ENCODE measurements at places on chromosomes 4 and X.

DNA sequence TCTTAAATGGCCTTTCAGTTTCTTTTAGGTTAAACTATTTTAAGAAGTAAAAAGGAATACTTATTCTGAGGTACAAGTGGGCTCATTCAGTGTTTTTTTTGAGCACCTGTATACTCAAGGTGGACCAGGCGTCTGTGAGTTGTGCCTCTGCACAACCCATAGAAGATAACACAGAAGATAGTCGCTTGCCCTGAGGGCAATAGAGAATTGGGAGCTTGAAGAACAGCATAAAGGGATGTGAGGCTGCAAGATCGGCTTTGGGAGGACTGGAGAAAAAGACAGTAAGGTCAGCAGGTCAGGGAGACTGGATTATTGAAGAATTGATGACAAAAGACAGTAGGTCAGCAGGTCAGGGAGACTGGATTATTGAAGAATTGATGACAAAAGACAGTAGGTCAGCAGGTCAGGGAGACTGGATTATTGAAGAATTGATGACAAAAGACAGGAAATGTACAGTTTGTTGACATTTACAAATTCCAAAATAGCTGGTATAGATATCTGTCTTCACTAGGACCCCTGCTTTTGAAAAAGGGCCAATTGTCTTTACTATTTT lies 3.1 kb downstream of the CPE start:
- DNase-seq = no peak

GRCh38 chr4:124890522-124890921 lies 178.0 kb upstream of the ANKRD50 start:
- no peak for DNase-seq

GRCh38 chr4:100936661-100937375 lies 410.5 kb downstream of the PPP3CA start:
- DNase-seq = no peak

- DNase-seq = no peak
Observed at GRCh38 chr4:61200187-61200915, at the start of gene ADGRL3. Gene ADGRL3, plus strand, starts transcription at chr4:61200326.

- peak; percentile 9 for DNase-seq
Observed at GRCh38 chrX:32530802-32531403, 680.4 kb downstream of the DMD start.

- DNase-seq = peak; percentile 25
Observed at GRCh38 chr4:151417766-151418376, 8.9 kb downstream of the FHIP1A start.

- DNase-seq = peak; percentile 47
Observed at GRCh38 chr4:159606835-159607234, 504.0 kb downstream of the RAPGEF2 start.

DNA sequence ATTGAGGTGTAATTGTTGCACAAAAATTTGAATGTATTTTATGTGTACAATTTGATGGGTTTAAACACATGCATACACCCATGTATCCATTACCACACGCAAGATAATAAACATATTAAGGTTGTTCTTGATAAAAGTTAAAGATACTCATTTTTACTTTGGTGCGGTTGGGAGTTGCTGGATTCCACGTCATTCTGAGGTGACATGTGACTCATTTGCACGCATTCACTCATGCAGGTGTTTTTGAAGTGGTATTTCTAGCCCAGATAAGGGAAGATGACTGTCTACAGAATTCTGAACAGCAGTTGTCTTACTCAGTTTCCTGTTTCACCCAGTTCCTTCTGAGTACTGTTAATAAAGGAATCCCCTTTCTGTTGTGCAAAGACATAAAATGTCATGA lies 142.0 kb downstream of the RTL3 start:
- no peak for DNase-seq

DNA sequence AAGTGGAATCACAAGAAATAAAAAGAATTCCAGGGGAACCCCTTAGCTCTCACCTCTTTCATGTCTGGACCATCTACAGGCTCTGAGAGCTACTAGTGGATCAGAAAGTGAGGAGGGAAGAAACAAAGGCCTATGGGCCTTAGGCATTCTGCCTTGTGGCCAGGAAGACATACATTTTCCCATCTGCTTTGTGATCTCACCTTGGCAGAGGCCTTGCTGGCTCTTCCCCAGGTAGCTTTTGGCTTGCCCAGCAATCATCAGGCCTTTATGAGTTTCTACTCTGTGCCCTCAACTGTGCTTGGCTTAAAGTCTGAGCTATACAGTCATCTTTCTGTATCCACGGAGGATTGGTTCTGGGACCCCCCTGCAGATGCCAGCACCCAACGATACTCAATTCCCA lies 28.3 kb upstream of the CD99L2 start:
- DNase-seq = no peak

GRCh38 chrX:40290517-40290916 lies 192.8 kb upstream of the BCOR start:
- no peak for DNase-seq

GRCh38 chrX:133254666-133255065 lies 36.5 kb upstream of the TFDP3 start:
- DNase-seq = peak; percentile 18

- no peak for DNase-seq
Observed at GRCh38 chrX:118615141-118615540, 112.3 kb upstream of the IL13RA1 start.

DNA sequence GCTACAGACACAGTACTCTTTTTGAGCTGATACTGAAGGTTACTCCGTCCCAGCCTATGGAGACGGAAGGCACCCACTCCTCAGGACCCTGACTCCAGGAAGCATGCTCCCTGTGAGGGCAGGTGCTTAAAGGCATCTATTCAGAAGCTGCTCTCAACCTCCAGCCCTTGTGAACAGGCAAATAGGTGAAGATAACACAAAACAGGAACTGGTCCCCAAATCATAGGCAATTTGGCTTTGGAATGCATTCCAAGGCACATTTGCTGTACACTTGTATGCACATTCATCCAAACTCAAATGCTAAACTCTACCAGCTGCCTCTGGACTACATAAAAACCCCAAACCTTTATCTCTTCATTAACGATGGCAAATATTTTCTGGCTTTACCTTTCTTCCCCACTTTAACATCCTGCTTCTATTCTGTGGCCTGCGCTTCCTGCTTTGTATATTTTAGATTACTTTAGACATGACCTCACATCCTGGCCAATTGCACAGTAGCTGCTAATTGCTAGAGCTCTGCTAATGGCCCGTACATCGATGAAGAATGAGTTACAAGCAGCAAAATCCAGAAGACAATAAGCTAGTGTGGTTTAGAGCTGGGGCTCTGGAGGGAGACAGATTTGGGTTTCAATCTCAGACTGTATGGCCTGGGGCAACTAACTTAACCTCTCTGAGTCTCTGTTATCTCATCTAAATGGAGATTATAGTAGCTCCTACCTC lies 3.2 kb downstream of the SEL1L3 start:
- no peak for DNase-seq

DNA sequence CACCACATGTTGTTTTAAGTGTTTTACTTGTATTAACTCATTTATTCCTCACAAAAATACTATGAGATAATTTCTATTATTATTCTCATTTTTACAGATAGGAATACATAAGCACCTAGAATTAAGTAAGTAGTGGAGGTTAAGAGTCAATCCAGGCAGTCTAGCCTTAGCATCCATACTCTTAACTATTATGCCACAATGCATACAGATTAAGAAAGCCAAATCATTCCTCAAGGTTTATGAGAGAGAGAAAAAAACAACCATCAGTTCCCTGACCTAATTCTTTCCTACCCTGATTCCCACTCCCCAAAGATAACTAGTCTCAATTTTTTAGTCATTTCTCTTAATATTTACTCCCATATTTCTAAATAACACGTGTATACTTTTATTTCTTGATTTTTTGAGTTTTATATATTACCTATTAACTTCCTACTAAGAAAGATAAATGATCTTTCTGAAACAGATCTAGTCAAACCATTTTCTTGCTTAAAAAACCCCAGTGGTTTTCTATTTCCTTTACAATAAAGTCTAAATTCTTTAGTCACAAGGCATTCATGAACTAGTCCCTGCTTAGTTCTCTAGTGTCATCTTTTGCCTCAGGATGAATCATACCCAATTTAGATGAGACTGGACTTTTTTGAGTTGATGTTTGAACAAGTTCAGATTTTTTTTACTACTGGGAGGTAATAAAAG lies 16.0 kb downstream of the UBA6 start:
- DNase-seq = peak; percentile 4

DNA sequence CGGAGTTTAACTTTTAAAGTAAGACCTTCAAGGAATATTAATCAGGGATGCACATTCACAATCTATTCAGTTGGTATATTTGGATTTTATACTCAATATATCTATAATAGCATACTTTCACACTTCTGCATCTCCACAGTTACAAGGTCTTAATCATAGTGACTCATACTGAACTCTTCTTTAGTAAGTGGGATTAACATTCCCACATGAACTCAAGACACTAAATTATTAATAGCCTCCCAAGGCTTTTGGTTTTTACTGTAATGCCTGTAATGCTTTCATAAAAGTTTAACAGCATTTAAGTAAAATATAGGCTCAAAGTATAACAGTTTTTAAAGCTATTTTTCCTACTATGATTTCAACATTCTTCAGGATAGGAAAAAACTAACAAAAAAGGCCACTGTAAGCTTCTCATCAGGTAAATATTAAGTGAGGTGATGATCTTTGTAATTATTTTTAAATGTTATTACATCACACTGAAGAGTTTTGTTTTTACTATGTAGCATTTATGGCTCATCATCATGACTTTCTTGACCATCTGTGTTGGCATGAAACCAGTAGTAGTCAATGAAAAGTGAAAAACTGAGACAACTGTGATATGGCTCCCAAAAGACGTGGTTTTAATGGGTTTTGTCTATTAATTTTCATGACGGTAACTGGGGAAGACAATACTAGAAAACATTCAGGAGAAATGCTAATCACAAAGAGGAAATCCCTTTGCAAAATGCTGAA lies 91.5 kb upstream of the GALNT7 start:
- DNase-seq = peak; percentile 53

GRCh38 chrX:136671006-136671610 lies 23.1 kb downstream of the CD40LG start:
- no peak for DNase-seq

DNA sequence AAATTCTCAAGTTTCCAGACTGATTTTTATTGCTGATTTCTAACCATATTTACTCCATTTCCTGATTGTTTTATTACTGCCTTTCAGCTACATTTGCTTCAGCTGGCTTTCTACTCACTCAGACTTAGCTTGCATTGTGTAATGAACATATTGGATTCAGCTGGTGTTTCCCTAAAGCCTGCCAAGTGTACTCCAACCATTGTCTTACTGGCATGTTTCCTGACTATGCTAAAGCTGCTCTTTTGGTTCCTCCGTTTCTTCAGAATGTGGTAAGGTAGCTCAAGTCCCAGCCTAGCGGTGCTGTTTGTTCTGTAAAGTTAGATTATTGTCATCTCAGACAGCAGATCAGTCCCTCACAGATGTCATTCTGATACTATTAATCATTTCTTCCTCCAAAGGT lies 53.1 kb upstream of the GLRA2 start:
- no peak for DNase-seq

GRCh38 chrX:120485315-120485637 lies 16.2 kb upstream of the LAMP2 start:
- DNase-seq = no peak

- no peak for DNase-seq
Observed at GRCh38 chr4:4854649-4855295, 4.7 kb upstream of the MSX1 start.

DNA sequence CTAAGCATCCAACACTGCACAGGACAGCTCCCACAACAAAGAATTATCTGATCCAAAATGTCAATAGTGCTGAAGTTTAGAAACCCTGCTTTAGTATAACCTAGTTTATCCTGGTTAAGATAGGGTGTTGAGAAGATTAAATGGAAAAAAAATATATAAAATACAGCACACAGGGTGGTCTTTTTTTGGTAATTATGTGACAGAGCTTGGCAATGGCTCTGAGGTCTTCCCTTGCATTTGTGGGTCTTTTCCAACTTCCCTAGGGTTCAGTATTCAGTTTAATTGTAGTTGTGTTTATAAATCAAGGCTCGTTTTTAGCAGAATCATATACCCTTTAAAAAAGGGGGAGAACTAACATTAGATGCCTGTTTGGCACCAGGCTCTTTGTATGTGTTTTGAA lies 36.6 kb downstream of the REPS2 start:
- DNase-seq = no peak

DNA sequence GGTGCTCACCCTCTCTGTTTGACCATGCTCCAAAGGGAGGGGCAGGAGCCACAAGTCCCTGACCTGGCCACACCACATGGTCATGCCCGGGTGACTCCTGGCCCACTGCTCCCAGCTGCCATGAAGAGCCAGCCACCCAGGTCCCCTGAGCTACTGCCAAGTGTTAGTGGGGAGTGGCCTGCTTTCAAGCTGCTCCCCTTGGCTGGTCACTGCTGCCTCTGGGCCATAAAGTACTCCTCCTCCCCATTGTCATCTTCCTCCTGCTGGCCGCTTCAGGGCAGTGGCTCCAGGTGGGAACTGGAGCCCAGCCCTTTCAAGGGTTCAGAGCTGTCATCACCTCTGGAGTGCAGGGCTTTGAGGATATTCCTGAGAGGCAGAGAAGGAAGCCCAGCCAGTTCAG lies 27.3 kb upstream of the RBBP7 start:
- no peak for DNase-seq

- no peak for DNase-seq
Observed at GRCh38 chr4:182695842-182696241, 221.3 kb downstream of the DCTD start.

- no peak for DNase-seq
Observed at GRCh38 chr4:88734403-88734949, 36.8 kb upstream of the NAP1L5 start.

GRCh38 chr4:109406337-109406931 lies 27.2 kb upstream of the SEC24B start:
- DNase-seq = peak; percentile 39

- DNase-seq = no peak
Observed at GRCh38 chr4:149988087-149988410, 90.2 kb upstream of the DCLK2 start.

GRCh38 chrX:17459661-17460060 lies 84.7 kb downstream of the NHS start:
- peak; percentile 35 for DNase-seq

DNA sequence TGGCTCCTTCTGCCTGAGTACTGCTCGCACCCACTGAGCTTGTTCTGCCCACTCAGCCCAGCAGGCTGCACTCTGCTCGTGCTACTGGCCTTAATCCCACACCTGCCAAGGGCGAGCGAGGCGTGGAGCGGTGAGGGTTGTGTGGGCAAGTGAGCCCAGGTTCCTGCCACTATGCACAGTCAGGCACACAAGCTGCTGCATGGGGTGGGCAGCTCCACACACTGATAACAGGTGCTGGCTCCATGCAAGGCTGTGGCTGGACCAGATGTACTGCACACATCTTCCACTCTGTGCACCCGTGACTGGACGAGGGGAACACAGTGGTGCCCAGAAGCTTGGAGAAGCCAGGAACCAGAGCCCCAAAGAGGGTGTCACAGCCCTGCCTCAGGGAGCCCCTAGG lies 184.3 kb upstream of the NUDT6 start:
- no peak for DNase-seq

- peak; percentile 13 for DNase-seq
Observed at GRCh38 chr4:95155759-95156451, 392.9 kb downstream of the UNC5C start.

- DNase-seq = no peak
Observed at GRCh38 chrX:1453395-1453783, 680 bp upstream of the ASMTL start.

GRCh38 chr4:113610537-113610936 lies 151.0 kb downstream of the CAMK2D start:
- no peak for DNase-seq

Measured in A172 (cell line).